ENCODE measurements at places on chromosomes 5 and 9.

DNA sequence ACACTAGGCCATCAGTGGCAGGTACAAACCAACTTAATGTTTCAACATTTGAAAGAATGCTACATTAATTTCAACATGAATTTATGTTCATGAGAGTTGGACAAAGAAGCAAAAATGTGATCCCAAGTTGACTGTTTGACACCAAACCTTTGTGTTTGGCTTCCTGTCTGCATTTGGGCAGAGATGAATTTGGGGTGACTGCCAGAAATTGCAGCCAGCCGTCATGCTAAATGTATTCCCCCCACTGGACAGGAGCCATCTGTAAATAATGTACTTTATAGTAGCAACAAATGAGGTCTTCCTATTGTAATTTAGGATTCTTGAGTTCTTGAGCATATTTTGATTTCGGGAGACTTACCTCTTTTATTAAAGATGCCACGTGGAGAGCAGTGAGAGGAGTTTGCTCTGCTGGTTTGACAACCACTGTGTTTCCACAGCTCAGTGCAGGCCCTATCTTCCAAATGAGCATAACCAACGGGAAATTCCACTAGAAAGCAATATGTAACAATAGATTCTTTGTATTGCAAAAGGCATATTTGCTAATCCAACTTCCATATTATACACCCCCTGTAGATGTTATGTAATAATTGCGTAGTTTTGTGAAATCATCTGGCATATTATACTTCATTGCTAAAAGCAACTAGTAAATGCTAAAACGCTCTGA is 27.6 kb downstream of the ALDH1A1 start:
- DNase-seq: no peak

DNA sequence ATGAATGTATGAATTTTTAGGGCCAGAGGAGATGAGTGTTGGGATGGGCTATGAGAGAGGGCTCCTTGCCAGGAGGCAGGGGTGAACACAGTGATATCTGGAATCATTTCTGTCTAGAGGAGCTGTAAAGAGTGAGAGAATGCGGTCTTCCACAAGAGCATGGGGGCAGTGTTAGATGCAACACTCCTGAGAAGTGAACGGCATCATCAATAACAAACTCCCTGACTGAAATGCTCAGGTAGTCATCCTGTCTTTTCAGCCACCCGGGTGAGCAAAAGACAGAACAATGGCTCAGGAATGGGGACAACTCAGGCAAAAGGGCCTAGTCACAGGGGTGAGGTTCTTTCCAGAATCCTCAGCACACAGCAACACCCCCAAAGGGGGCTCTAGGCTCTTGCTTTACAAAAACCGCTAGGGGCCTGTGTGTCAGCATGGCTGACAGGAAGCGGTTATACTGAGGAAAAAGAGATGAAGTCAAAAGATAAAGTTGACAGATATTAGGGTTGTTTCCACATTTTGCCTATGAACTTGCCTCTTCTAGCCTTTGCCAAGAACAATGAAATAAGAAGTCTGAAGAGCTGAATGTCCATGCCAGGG is 104.6 kb upstream of the LRRTM2 start:
- DNase-seq: no peak

- DNase-seq: no peak
Measured at GRCh38 chr5:59732301-59732700, 161.2 kb downstream of the PDE4D start.

DNA sequence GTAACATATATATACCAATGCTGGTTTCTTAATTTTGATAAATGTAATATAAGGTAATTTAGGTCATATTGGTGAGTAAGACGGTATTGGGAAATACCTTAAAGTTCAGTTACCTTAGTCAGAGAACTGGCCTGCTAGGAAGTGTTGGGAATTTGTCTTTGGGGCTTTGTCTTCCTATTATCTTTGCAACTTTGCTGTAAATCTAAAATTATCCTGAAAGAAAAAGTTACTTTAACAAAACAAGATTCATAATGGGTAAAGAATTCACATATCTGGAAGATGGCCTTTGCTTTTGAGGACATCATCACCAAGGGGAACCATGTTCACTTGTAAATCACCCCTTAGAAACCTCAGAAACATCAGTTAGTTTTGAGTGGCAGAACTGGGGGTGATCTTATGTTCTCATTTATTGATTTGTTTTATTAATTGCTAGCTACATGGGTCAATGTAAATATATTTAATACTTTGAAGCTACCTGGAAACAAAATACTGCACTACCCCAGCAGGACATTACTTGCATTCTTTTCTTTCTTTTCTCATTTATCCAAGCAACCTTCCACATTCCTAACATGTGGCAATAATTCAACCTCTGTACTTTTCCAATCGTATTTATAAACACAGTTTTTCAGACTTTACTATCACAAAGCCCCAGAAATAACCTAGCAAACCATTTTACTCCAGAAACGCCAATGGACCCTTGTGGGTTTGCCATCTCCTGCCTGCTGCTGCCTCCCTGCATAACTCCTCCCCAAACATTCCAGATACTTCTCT is 41.4 kb downstream of the GLIS3 start:
- no peak for DNase-seq

- DNase-seq: no peak
Measured at GRCh38 chr9:68749135-68749534, 44.1 kb downstream of the PIP5K1B start.

- peak; percentile 32 for DNase-seq
Measured at GRCh38 chr9:129037767-129038098, 1.3 kb downstream of the MIGA2 start.
